Karpas-422 (cell line): ENCODE measurements at places on chromosomes 1 and 21. TPM values are rescaled to one million over a fixed set of nuclear protein-coding genes. Genes with fewer than 3 reads are reported as not detected.

The PTPN7 gene
- total RNA-seq, result 33.4 and 39.2 TPM in 2 replicates

The CLCA1 gene
- total RNA-seq, result not detected in 2 replicates

DNA sequence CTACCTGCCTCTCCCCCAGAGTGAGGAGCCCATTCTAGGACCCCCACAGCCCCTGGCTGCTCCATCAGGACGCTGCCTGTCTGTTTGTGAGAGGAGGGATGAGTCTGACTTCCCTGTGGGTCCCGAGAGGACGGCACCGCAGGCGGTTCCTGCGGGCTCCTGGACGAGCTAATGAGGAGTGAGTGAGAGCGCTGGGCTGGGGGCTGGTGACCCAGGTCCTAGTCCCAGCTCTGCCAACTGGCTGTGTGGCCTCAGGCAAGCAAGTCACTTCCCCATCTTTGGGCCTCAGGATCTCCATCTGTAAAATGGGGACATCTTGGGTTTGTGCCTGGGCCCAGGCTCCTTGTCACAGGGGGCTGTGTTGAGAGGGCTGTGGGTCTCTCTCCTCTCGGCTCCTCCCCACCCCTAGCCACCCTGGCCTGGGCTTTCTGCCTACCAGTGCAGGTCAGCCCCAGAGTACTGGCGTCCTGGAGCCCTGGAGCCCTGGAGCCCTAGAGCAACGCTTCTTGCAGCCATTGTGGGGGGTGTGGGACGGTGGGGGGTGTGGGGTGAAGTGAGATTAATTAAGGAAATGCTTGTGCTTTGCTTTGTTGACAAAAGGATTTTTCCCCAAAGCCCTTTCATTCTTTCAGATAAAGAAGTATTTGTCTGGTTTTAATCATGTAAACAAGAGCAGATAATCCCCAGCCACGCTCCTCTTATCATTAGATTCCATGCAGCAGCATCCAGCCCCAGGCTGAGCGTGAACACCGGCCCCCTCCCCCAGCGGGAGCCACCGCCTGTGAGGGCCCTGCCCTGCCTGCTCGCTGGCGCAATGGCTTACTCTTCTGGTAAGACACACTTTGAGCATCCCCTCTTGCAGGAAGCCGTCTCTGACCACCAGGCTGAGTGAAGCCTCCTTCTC is 26.8 kb downstream of the SLC1A7 start:
- no peak for DNase-seq

- no peak for DNase-seq
Observed at GRCh38 chr1:14878951-14879350, 274.6 kb upstream of the TMEM51 start.
